ENCODE measurements at places on chromosomes 13 and 19.

GRCh38 chr19:7579182-7579581, 16.5 kb upstream of the CAMSAP3 start:
- no peak for DNase-seq

GRCh38 chr13:32838945-32839344, 177.3 kb upstream of the KL start:
- no peak for DNase-seq

- peak; percentile 57 for DNase-seq
Observed at GRCh38 chr13:44575741-44576350, at the start of gene TSC22D1. TSS of gene TSC22D1 (minus strand) at chr13:44576330. CDS start at chr13:44576074, 256 bp downstream.

DNA sequence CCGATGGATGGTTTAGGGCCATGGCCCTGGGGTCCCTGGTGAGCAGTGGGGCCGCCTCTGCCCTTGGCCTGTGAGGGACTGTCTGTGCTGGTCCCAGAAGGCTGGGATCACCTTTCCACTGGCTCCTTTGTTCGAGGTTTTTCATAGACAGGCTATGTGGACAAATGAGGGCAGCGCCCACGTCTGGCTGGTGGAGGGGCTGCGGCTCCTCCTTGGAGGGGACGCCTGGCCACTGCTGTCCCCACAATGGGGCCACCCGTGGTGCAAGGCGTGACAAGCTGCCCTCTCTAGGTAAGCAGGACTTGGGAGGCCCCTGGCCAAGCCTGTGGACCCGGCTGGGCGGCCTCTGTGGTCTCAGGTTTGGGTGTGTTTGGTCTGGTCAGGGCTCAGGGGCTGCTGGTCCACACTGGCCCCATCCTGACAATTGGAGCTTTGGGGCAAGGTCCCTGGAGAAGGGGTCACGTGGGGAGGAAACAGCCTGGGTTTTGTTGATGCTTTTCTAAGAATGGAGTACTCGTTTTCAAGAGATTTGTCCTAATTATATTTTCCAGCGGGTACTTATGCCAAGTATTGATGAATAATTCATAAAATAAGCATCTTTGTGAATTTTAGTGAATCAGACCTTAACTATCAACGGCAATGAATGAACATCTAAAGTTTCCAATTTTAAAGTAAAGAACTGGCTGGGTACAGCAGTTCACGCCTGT, 33.3 kb downstream of the MCF2L start:
- no peak for DNase-seq

DNA sequence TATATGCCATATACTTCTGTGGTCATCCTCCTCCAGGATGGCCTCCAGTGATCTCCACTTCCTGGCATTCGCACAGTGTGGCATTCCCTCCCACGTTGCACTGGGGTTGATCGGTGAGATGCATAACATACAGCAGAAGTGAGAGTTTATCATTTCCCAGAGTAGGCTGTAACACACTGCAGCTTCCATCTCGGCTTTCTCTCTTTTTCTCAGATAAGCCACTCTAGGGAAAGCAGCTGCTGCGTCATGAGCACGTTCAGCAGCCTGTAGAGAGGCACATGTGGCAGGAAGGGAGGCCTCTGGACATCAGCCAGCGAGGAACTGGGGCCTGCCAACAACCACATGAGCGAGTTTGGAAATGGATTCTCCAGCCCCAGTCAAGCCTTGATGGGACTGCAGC, 807.1 kb downstream of the DIAPH3 start:
- no peak for DNase-seq

DNA sequence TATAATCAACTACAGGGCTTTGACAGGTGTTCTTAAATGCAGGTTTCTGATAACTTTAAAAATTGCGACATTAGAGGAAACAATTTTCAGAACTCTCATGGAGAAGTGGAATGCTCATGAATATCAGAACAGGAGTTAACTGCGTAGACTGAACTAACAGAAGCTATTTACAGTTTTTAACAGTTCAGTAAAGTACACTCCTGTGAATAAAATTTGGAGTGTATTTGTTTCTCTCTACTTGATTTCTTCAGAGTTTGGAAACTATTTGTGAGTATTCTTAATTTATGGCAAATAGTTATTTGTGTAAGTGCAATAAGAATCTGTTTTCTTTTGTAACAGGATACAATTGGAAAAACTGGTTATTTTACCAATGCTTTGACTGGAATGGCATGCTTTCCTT, 114.4 kb downstream of the TNFRSF19 start:
- no peak for DNase-seq

DNA sequence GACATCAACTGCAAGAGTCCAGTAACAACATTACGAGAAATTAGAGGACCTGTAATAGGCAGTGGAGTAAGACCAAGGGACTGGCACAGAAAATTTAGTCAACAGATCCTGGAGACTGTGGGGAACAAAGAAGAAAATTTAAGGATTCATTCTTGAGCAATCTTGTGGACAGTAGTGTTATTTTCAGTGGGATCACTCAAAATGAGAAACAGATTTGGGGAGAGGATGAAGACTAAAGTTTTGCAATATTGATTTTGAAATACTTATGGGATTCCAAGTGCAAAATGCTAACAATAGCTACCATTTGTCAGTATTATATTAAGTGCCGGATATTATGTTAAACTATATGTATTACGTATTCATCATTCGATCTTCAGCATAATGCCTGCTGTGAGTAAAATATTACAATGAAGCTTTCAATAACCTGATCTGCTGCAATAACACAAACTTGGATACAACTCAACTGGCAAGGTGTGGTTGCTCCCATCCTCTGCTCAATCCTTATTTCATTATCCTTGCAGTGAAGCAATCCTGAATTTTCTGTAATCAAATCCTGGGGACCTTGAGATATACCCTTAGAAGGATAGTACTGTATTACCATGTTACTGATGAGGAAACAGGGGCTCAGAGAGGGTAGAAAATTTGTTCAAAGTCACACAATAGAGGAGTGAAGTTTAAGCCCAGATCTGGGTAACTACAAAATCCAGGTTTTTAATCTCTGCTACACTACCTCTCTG, 84.2 kb downstream of the SACS start:
- no peak for DNase-seq

GRCh38 chr13:106597749-106598395, 29.9 kb upstream of the ARGLU1 start:
- no peak for DNase-seq

GRCh38 chr19:28878862-28879566, 333.9 kb downstream of the UQCRFS1 start:
- DNase-seq: peak; percentile 32

DNA sequence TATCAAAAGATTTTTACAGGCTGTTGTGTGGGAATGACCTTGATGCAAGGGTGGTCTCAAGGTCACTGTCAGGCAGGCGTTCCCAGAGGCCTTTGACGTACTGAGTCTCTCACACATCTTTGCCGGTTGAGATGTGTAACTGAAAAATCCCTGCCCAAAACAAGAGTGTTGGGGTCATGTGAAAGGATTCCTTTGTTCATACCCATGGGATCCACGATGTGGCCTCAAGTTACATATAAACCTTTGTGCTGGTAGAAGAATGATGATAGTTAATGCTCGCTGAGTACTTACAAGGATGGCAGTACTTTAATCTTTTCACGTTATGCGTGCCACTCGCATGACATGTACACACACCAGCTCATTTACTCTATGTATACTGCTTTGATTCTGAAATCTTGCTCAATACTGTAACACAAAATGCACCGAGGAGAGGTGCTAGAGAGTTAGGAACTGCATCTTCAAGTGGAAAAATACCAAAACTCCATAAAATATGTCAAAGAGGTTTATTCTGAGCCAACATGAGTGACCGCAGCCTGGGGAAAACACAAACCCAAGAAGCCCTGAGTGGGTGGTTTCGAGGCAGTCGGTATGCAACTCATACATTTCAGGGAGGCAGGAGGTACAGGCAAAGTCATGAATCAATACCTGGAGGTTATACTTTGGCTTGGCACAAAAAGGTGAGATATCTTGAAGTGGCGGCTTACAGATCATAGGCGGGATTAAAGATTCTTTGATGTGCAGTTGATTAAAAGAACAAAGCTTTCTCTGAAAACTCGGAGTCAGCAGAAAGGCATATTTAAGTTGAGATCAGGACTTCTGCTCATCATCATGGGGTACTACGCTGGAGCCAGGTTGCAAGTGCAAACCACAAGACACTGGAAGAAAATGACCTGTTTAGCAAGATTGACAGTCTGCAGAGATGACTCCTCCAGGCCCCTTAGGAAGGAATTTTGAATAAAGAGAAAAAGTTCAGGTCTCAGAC, 87.4 kb upstream of the ARHGEF7 start:
- DNase-seq: no peak

DNA sequence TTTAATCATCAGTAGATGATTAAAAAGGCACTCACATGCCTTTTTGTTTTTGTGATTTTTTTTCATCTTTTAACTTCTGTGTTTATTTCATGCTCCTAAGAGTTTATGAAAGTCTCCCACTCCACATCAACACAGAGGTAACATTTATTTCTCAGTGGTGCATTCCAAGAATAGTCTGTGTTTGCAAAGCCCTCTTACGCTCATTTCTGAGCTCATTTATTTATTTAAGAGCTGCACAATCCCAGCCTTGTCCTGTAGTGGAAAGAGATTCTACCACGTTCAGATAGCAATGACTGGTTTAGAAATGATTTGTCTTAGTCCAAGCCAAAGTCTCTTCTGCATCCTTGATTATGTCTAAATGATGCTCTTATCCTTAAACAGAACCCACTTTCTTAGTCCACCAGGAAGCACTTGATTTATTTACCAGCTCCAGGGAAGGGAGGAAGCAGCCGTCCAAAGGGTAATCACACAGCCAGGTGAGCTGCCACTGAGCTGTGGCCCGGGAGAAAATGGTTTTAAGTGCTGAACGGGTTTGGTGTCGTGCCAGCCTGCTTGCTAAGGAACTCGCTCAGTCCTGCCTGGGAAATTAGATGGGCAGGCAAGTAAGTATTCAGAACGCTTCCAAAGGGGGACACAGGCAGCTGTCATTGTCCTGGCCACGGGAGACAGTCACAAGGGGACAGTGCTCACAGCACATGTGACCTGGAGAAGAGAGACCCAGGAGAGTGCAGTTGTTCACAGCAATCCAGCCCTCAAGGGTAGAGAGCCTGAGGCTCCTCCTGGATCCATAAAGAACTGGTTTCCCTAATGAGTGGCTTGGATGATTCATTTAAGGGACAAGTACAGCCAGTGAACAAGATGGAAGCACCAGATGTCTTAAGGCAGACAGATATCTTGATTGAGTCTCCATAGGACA, 131.8 kb upstream of the WASF3 start:
- DNase-seq: no peak

DNA sequence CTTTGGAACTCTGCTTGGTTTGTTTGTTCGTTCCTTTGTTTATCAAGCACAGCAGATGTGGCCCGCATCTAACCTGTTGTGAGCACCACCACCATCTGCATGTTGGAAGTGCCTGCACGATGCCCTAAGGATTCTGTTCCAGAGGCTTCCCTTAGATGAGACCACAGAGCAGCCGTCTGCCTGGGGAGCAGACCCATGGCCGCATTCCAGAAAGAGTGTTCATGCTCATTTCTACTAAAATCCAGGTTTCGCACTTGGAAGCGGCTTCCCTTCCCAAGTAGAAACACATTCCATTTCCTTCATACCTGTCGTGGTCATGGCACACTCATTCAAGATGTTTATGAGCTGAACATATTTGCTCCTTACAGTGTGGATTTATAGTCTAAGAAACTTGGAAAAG, 27.2 kb downstream of the COL4A2 start:
- DNase-seq: no peak

DNA sequence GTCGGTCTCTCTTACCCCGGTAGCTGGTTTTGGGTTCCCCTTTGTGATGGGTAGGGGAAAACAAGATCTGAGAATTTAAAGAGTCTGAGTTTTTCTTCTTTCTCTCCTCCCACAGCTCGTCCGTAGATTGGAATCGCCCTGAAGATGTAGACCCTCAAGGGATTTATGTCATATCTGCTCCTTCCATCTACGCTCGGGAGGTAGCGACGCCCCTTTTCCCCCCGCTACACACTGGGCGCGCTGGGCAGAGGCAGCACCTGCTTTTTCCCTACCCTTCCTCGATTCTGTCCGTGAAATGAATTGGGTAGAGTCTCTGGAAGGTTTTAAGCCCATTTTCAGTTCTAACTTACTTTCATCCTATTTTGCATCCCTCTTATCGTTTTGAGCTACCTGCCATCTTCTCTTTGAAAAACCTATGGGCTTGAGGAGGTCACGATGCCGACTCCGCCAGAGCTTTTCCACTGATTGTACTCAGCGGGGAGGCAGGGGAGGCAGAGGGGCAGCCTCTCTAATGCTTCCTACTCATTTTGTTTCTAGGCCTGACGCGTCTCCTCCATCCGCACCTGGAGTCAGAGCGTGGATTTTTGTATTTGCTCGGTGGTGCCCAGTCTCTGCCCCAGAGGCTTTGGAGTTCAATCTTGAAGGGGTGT, 7.1 kb upstream of the SELENOV start:
- no peak for DNase-seq
